ENCODE measurements at places on chromosomes 11 and 22.

DNA sequence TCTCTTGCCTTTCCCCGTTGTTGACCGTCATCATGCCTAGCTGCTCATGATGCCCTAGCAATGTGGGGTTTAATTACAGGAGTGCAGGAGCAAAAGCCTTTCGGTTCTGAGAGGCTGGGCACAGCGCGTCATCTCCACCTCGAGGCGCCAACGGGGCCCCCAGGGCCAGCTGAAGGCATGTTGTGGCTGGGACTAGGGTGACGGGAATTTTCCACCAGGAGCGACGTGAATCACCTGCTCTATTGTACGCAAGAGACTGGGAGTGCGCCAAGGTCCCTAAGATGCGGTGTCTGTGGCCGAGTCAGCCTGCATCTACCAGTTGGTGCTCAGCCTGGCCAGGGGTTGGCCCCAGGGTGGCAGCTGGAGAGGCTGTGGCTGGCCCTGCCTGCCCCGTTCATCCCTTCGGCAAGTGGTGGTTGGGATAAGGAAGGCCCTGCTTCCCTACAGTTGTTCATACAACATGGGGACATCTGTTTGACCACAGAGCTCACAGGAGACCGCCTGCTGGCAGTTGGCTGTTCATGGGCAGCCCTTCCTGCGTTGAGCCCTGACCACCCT, 1175.6 kb downstream of the BRD1 start:
- no peak for DNase-seq

DNA sequence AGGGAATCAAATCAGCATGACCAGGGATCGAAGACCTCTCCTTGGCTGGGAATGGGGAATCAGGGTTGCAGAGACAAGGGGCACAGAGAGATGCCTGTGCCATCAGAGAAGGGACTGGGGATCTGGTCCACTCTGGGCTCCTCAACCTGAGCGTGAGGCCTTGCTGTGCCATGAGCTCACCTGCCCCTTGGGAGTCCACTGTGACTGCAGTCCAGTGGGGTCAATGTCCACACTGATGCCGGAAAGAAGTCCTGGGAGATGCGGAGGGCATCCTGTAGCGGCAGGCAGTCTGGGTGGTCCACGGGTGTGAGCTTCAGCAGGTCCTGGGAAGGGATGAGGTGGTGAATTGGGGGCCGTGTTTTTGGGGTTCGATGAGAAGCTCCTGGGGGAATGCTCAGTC, 7.3 kb upstream of the RGL4 start:
- no peak for DNase-seq

DNA sequence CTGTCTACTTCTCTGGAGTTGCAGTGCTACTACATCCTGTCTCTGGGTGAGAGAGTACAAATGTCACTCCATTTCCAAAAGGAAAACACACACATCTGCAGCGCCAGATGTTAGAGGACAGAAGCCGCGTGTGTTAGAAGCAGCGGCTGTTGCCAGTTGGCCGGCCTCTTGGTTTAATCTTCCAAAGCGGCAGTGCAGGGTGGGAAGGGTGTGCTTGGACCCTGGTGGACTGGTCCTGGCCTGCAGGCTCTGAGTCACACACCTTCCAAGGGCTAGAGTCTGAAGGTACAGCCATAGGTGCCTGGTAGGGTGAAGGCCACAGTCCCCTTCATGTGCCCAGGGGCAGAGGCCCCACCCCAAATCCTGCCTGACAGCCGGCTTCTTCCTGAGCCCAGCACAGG, 99.8 kb downstream of the CTTN start:
- DNase-seq = no peak

DNA sequence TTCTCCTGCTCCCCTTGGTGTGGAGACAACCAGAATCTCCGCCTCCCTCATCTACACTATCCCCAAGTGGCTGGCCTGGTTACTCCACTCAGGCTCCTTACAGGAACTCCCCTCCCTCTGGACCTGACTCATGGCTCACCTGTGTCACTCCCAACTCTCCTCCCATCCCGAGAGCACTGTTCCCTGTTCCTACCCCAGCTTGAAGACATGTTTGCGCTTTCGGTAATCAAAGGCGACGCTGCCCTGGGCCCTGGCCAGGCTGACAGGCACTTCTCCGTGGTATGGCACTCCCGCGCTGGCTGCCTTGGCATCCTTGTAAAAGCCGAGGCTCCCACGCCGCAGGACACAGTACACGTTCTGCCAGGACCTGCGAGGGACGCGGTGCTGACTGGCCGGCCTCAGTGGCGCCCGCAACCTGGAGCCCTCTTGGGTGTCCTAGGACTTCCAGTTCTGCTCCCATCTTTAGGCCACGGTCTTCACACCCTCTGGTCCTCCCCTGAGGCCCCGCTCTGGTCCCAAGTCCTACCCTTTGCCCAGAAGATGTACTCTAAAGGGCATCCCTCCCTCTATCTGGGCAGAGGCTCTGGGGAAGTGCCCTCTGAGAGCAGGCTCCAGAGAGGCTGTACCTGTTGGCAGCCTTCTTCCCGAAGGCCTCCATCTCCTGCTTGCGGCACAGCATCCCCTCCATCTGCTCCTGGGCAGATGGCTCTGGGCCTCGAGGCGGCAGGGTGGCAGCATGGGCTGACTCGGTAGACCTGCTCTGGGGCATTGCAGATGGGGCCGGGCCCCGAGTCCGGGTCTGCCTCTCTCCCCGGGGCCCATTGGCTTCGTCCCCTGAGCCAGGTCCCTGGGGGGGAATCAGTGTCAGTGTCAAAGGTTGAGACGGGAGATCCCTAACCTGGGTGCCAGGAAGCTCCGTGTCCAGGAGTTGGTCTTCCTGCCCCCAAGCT, 9.4 kb upstream of the RBM4B start:
- no peak for DNase-seq

- no peak for DNase-seq
Measured at GRCh38 chr11:2540223-2540991, 95.6 kb downstream of the KCNQ1 start.

DNA sequence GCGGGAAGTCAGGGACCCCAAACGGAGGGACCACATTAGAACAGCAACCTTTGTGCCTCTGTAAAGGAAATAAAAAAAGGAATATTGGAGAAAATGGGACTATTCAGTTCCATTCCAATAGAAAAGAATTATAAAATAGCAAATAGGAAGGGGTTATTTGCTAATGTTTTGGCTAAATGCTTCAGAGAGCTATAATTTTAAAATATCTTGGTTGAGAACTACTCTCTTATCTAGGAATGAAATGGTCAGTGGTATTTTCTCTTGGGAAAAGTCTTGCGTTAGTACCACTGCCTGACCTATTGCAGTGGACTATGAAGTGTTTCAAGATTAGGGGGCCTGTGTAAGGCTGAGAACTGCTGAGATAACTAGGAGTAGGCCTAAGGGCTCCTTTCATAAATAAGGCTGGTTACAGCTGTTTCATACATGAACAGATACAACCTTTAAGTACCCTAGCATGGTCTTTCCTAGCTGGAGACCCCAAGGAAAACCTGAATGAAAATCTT, 6.9 kb upstream of the WEE1 start:
- no peak for DNase-seq

- peak; percentile 77 for DNase-seq
Measured at GRCh38 chr22:45101515-45102227, 62.1 kb upstream of the NUP50 start.

DNA sequence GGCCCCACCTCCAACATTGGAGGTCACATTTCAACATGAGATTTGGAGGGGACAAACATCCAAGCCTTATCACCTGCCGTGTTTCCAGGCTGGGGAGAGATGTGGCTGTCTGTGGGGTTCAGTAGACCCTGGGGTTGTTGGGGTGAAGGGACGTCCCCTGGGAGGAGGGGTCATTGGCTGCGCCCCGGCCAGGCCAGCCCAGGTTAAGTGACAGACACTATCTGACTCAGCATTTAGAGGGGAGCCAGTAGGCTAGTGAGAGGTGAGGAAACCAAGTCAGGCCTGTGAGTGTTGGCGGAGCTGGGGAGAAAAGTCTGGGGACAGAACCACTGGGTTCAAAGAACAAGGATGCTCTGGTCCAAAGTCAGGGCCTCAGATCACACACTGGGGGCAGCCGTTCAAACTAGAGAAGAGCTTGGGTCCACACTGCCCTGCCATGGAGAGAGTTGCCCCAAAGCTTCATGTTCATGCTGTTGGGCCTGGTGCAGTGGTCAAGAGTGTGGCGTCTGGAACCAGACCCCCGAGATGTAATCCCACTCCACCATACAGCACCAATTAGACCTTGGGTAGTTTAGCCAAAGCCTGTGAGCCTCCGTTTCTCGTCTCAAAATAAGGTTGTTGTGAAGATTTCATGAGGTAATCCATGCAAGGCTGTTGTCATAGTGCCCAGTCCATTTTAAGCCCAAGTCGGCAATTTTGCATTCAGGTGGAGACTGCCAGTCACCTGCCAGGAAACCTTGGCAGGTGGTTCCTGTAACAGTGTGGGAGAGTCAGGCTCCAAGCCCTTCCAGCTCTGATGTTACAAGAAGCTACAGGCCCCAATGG, 1289.6 kb downstream of the TBC1D22A start:
- DNase-seq = no peak

DNA sequence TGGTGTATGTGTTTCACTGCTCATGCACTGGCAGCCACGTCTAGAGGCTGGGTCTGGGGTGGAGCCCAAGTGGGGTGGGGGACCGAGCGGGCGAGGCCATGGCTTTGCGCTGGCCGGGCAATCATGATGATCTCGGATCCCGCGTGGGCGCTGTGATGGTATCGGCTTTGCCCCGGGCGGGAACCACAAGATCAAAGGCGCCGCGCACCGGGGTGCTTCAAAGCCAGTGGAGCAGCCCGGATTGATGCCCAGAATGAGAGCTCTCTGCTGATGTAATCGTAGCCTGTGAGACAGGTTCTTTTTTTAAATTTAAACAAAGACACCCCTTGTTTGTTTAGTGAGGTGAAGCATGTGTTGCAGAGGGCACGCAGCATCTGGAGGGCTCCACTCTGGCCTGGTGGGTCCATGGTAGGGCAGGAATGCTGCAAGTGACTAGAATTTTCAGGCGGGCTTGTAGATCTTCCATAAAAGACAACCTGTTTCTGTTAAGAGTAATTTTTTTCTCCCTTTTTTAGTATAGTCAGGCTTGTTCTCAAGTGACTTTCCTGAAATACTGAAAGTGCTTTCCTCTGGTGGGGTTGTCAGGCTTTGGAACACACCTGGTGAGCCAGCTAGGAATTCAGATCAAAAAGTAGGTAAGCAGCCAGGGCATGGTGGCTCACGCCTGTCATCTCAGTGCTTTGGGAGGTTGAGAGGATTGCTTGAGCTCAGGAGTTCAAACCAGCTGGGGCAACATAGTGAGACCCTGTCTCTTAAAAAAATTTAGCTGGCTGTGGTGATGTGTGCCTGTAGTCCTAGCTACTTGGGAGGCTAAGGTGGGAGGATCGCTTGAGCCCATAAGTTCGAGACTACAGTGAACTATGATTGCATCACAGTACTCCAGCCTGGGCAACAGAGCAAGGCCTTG, 40.7 kb downstream of the ZNRF3 start:
- DNase-seq = no peak

- DNase-seq = peak; percentile 44
Measured at GRCh38 chr22:25564979-25565677, 653 bp downstream of the GRK3 start.

- no peak for DNase-seq
Measured at GRCh38 chr11:118379497-118379896, 20.1 kb downstream of the UBE4A start.

GRCh38 chr11:45961751-45962240, 39.3 kb downstream of the LARGE2 start:
- peak; percentile 61 for DNase-seq

DNA sequence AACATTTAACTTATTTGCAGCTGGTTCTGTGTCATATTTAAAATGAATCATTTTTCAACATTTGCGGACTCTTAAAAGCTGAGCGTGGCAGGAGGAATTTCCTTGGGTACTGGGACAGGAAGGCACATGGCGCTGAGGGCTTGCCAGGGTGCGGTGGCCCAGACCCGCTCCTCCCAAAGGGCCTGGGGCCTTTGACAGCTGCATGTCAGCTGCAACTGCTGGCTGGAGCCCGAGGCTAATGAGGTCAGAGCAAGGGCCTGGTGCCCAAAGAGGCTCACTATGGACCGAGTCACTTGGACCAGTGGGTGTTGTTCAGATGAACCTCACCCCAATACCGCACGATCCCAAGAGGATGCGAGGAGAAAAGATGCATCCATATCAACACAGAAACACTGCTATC, 326.9 kb downstream of the CTTN start:
- DNase-seq = no peak

DNA sequence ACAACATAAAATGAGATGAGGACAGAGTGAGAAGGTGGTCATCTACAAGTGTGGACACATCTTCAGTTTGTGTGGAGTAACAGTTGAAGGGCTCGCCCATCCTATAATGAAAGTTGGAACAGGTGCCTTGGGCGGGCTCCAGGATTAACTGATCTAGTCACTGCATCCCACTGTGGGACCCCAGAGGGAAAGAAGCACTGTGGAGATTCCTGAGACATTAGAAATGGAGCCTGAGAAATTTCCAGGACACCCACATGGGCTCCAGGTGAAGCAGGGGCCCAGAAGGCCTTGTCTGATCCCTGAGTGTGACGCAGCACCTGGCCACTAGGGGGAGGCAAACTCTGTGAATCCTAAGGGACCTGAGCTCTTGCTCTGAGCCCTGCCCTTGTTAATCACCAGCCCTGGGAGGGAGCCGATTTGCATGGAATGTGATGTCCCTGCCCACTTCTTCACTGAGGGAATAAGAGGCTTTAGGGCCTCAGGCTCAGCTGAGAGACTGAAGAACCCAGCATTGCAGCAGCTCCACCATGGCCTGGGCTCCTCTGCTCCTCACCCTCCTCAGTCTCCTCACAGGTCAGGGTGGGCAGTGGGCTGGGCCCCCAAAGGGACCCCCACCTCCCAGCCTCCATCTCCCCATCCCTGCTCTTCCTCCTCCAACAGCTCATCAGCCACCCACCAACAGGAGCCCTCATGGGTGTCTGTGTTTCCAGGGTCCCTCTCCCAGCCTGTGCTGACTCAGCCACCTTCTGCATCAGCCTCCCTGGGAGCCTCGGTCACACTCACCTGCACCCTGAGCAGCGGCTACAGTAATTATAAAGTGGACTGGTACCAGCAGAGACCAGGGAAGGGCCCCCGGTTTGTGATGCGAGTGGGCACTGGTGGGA, 98.4 kb downstream of the VPREB1 start:
- peak; percentile 64 for DNase-seq

DNA sequence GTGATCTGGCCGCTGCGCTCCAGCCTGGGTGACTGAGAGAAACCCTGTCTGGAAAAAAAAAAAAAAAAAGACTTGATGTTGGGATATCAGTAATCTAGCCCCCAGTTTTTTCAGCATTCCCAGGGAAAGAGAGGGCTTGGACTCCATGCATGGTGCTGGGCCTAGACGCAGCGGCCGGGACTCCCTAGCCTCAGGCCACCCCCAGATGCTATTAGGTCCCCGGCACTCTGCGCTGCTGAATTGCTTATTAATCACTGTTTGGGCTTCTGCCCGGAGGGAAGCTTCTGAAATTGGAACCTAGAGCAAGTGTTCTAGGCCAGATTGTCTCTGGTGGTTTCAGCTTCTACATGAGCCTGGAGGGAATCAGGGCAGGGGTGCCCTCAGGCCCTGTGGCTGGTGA, 39.0 kb downstream of the SLCO2B1 start:
- DNase-seq = no peak

- no peak for DNase-seq
Measured at GRCh38 chr11:113408206-113408605, 20.6 kb downstream of the ANKK1 start.

DNA sequence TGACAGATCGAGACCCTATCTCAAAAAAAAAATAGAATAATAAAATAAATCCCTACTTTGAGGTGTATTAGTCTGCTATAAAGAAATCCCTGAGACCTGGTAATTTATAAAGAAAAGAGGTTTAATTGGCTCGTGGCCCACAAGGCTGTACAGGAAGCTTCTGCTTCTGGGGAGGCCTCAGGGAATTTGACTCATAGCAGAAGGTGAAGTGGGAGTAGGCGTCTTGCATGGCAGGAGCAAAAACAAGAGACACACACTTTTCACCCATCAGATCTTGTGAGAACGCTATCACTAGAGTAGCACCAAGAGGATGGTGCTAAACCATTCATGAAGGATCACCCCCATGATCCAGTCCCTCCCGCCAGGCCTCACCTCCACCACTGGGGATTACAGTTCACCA, 29.2 kb downstream of the CDPF1 start:
- DNase-seq = no peak

All from hematopoietic multipotent progenitor cell treated with erythropoietin and hydrocortisone succinate and interleukin-3 and kit ligand, for 6 days (in vitro differentiated cells).